Lower lobe of right lung (tissue), 2 donors: ENCODE measurements at places on chromosomes 2 and 18.

DNA sequence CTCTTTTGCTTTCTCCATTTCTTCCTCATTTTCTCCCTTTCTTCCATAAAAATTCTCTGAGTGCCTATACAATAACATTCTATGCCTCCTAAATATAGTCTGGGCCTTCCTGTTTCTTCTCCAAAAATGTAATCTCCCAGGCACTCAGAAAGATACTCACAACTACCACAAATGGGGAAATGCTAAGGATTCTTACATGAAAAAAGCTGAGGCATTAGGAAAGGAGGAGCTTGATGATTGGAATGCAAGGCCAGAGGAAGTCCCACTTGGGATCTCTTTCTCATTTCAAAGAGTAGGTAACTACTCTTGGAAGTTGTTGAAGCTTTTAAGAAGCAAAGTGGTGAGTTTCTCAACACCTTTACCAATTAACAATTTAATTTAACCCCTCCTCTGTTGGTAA, 3.4 kb downstream of the VSNL1 start:
- DNase-seq, result no peak

GRCh38 chr2:133026536-133027177, 356.7 kb upstream of the LYPD1 start:
- DNase-seq, result no peak

DNA sequence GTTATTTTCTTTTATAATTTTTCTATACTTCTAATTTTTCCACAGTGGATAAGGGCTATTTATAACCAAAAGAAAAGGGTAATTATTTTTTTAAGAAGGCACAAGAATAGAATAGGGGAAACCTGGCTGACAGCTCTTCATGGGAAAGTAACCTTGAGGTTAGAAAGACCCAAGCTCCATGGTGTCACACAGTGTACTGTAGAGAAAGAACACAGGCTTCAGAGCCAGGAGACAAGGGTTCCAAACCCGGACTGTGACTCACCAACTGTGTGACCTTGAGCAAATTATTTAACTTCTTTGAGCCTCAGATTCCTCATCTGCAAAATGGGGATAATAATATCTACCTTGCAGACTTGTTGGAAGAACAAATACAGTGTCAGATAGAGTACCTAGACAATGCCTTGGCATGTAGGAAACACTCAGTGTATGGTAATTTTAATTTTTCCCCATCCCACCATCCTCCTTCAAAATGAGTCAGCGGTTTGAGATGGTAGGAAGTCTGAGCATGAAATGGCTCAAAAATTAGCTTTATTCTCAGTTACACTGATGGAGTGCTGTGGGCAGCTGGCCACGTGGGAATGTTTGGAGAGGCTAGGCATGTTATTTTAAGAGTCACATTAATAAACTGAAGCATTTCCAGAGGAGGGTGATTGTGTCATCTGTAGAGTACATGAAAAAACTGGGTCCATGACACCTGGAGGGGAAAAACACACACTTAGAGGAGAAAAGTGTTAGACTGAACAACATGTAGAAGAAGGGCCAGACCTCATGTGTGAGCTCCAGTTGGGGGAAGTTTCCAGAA, 36.7 kb downstream of the TMEM37 start:
- DNase-seq, result no peak

- no peak for DNase-seq
These were observed 123.9 kb upstream of the SULT1C3 start for GRCh38 chr2:108115868-108116267.

- no peak for DNase-seq
These were observed 1201.8 kb upstream of the ZEB2 start for GRCh38 chr2:145721681-145722080.

- no peak for DNase-seq
These were observed 70.5 kb upstream of the FAM117B start for GRCh38 chr2:202564226-202564625.

GRCh38 chr2:36253086-36253485, 102.5 kb upstream of the CRIM1 start:
- no peak for DNase-seq

- no peak for DNase-seq
These were observed 650 bp downstream of the ORMDL1 start for GRCh38 chr2:189783451-189783926.

DNA sequence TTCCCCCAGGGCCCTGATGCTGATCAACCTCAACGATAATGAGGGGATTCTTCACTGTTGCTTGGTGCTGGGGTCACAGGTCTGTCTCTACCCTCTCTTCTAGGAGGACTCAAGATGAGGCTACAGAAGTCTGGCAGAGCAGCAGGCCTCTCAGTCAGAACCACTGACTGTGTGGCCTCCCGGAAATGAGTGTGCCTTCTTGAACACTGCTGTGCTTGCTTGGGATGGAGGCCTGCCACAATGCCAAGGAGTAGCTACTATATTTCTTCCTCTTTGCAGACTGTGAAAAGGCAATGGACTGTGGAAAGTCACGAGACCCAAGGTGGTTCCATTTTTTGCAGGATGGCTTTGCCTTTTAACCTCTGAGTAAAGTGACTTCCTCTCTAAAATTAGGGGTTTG, 5.8 kb upstream of the HOXD1 start:
- DNase-seq, result no peak

- no peak for DNase-seq
These were observed 18.6 kb downstream of the ARL4C start for GRCh38 chr2:234478121-234478858.

GRCh38 chr2:103293067-103293741, 531.4 kb downstream of the TMEM182 start:
- no peak for DNase-seq

GRCh38 chr2:200185628-200186000, 120.9 kb upstream of the SPATS2L start:
- DNase-seq, result no peak

GRCh38 chr2:15163326-15163725, 397.8 kb downstream of the NBAS start:
- DNase-seq, result no peak

GRCh38 chr2:235492850-235493344, 946 bp upstream of the AGAP1 start:
- DNase-seq, result no peak

GRCh38 chr18:37987901-37988300, 422.3 kb upstream of the CELF4 start:
- no peak for DNase-seq

DNA sequence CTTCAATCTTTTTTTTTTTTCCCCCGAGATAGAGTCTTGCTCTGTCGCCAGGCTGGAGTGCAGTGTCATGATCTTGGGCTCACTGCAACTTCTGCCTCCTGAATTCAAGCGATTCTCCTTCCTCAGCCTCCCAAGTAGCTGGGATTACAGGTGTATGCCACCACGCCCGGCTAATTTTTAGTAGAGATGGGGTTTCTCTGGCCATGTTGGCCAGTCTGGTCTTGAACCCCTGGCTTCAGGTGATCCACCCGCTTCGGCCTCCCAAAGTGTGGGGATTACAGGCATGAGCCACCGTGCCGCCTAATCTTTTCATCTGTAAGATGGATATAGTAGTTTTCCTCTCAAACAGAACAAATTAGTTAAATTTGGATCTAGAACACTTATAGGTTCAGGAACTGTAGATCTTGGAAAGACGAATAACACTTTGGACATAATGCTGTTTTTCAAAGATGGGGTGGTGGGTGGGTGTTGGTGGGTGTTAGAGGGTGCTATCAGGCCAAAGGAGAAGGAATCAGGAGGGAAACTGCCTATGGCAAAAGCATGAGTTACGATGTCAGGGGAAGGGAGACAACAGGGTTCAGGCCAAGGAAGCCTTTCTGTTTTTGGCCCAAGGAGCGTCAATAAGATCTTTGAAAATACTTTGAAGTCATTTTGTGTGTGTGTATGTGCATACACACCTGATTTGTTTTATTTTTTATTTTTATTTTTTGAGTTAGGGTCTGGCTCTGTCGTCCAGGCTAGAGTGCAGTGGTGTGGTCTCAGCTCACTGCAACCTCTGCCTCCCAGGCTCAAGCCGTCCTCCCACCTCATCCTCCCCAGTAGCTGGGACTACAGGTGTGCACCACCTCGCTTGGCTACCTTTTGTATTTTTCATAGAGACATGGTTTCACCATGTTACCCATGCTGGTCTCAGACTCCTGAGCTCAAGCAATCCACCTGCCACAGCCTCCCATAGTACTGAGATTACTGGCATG, 6.8 kb downstream of the RPL37A start:
- DNase-seq, result no peak

DNA sequence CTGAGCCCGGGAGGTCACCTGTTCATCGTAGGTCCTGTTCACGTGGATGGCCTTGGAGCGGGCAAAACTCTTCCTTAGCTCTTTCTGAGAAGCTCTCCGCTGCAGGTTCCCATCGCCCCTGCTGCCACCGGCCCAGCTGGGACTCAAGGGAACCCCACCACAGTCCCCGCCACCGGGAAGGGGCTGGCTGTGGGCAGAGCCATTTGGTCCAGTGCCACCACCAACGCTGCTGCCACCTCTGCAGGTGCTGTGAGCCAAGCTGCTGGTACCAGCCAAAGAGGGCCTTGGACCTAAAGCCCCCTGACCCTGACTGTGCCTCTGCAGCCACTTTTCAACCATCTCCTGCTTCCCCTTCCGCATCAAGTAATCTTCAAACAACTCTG, 586 bp downstream of the PDE11A start:
- DNase-seq, result no peak

GRCh38 chr2:122163617-122164016, 408.2 kb downstream of the TSN start:
- no peak for DNase-seq

- no peak for DNase-seq
These were observed 31.8 kb downstream of the METAP1D start for GRCh38 chr2:172031536-172031935.

DNA sequence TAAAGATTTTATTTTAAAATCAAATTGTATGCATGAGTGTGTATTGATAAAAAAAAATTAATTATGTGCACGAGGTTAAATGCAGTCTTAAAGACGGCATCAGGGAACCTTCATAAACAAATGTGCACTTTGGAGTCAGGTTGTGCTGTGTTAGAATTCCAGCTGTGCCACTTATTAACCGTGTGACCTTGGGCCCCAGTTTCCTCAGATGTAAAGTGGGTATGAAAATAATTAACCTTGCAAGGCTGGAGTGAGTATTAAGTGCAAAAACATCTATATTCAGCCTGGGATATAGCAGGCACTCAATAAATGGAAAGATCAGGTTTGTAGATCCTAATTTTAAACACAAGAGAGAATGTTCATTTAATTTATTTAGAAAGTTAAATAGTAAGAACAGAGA, 14.5 kb upstream of the MYCN start:
- no peak for DNase-seq

DNA sequence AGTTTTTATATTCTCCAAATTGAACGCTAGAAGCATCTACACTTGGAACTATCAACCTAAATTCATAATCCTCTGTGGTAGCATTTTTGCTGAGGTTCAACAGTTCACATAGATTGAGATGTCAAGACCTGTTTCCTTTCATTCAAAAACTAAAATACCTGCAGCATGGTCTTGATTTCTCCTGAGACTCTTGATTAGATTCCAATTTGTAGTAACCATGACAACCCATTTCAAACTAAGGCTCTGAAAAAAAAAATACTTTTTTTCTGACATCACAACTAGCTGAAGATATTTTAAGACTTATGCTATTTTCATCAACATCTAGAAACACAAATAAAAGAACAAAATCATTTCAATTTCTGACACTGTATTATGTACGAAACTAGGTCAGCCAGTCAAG, 29.8 kb downstream of the COBLL1 start:
- no peak for DNase-seq

DNA sequence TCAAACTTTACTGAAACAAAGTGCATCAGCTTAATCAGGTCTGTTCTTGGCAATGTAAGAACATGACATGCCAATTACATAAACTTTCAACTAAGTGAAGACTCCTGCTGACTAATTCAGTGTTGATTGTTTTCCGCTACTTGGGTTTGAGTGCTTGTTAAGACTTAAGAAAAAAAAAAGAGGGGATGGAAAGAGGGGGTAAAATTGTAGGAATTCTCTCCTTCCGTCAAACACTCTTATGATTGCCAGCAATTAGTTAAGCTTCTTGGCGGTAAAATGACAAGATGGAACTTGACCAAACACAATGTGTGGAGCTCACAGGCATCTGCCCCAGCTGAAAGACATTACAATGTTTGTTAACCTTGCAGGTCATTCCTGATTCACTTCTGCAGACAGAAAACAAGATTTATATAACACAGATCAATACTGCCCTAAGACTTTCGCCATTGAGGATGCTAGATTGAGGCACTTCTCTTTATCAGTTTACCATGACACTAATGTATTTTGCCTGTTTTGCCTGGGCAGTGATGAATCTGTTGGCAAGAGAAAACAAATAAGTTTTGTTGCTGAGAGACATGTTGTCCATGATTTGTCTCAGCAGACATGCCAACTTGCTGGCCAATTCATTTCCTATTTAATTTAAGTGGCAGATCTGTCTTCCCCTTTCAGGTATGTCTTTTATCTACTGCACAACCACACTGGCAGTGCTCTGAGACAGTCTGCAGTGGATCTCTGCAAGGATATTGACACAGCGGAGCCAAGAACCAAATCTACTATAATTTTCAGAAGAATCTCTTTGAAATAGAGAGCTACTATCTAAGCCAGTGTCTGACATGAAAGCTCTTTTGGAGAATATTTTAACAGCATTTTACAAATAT, 410.0 kb upstream of the KCNH7 start:
- no peak for DNase-seq

DNA sequence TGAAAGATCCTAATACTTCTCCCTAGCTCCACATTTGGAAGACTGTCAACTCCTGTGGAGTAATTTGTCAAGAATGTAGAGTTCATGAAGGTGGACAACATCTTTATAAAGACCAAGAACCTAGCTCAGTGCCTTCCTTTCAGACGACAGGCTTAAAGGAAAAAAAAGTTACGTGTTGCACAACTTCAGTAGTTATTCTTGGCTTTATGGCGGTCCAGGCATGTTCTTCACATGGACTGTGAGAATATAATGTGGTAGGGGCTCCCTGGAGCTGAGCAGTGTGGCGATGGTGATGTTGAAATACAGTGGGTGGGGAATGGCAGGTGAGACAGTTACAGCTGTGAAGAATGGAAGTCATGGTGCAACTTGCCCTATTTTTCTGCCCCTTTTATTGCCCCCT, 3.9 kb downstream of the TAF1B start:
- DNase-seq, result no peak

DNA sequence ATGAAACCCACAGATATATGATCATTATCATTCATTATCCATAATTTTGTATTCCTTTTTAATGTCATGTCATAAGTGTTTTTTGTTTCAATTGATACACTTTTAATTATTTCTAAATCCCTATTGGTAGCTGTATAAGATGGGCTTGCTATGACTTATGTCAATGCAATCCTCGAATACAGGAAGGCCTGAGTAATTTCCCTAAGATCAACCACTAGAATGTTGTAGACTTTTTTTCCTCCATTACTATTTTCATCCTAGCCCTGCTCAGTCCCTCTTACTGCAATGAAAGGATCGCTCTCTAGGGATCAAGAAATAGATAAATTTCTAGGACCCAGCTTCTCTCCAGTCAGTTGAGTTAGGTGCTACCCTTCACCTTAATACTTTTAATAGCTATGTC, 186.3 kb downstream of the KCNE4 start:
- no peak for DNase-seq
